ENCODE measurements at places on chromosomes 6 and 20.

DNA sequence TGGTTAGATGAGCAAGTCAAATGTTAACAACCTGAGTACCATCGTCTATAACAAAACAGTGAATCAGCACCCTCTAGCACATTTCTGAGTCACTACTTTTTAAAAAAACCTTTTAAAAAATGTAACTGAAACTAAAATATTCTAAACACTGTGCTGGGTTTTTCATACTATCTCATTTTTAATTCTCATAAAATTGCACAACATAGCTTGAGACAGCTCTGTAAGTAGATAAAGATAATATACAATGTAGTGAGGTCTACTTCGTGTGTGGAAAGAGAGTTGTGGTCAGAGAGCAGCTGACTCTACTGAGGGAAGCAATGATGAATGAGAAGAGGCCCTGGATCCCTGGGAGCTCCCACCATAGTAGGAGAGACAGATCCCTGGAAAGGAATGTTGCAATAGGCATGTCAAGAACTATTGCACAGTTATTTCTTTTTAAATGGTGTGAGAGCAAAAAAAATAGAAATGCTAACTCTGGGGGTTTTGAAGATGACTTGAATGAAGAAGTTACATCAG lies 13.6 kb upstream of the CALHM6 start:
- no peak for DNase-seq

GRCh38 chr20:2822073-2822472 lies 5.9 kb downstream of the TMEM239 start:
- no peak for DNase-seq

- no peak for DNase-seq
Measured at GRCh38 chr6:38531134-38531533, 108.6 kb downstream of the BTBD9 start.

GRCh38 chr6:32298632-32299336 lies 72.9 kb downstream of the TSBP1 start:
- DNase-seq, result no peak

DNA sequence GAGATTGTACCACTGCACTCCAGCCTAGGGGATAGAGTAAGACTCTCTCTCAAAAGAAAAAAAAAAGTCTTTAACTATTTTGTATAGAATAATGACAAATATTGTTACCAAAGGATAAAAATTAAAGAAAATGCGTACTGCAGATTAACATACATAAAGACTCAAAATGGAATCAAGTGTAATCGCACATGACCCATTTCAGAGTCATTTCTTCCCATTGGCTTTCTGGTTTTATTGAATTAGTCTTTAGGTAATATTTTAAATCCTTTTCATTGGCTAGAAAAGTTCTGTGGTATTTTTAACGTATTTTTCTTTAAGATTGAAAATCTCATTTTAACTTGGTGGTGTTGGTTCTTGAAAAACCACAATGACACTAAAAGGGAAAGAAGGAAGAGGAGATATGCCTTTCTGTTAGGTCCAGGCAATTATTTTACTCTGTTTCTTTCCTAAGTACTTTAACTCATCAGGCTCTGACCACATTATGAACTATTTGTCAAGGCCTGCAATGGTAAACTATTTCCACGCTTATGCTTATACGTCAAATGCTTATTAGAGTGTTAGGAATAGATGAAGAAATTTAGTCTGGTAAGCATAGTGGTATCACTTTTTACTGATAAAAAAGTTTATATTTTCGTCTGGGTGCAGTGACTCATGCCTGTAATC lies 52.3 kb downstream of the PLEKHG1 start:
- DNase-seq, result no peak

DNA sequence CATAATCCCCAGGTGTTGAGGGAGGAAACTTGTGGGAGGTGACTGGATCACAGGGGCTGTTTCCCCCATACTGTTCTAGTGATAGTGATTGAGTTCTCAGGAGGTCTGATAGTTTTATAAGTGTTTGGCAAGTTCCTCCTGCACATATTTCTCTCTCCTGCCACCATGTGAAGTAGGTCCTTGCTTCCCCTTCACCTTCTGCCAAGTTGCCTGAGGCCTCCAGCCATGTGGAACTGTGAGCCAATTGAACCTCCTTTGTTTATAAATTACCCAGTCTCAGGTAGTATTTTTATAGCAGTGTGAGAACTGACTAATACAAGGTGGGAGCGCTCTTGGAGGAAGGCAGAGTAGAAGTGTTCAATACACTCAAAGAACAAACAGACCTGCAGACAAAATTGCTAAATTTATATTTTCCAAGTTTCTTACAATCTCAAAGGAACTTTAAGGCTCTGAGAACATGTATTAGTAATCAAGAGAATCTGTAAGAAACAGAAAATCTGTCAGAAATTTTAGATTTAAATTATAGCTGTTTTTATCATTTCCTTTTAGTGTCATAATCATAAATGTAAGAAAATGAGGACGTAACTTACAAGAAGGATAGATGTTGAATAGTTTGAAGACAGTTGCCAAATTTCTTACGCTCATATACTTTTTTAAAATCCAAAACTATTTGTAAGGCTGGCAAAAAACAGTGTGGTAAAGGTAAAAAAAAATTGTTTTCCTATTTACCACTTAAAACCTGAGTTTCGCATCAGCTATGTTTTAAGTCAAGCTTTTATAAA lies 77.7 kb downstream of the ASCC3 start:
- no peak for DNase-seq

GRCh38 chr6:170296423-170296745 lies 5.5 kb upstream of the DLL1 start:
- no peak for DNase-seq

- no peak for DNase-seq
Measured at GRCh38 chr20:44355498-44356352, at the start of gene HNF4A. Gene HNF4A (plus strand): TSS chr20:44355699. CDS start chr20:44355805, 106 bp downstream.

GRCh38 chr6:156934069-156934460 lies 156.9 kb downstream of the ARID1B start:
- no peak for DNase-seq

GRCh38 chr6:63561288-63561687 lies 11.0 kb upstream of the LOC128125822 start:
- DNase-seq, result no peak

GRCh38 chr20:1933465-1933870 lies 38.3 kb downstream of the SIRPA start:
- DNase-seq, result no peak

GRCh38 chr20:31607640-31608250 lies 2.7 kb downstream of the ID1 start:
- DNase-seq, result no peak

DNA sequence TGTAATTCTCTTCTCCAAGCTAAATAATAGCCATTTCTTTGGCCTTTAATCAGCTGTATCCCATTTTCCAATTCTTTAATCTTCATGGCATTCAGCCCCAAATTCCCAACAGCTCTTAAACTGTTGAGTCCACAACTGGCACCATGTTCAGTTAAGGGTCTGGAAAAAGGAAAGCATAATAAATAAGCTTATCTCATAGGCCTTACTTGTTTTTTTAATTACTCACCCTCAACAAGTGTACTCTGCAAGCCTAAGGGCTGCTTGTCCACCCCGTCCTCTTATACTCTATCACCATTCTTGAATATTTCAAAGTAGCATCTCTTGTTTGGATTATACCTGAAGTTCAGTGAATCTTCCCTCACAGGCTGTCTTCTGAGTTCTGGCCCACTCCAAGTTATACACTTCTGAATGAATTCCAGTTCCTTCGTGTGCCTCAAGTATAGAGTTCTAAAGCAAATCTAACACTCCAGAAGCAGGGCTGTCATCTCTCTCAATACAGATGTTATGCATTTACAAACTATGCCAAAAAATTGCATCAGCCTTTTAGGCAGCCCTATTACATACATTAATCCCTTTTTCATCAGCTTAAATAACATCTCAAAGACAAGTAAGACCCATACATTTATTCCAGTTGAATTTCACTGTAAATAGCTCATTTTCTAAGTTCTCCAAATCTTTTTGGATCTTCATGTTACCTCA lies 98.7 kb downstream of the COL21A1 start:
- no peak for DNase-seq

GRCh38 chr6:2542101-2542857 lies 208.4 kb downstream of the MYLK4 start:
- no peak for DNase-seq

GRCh38 chr6:2429460-2429859 lies 184.1 kb upstream of the GMDS start:
- no peak for DNase-seq

- no peak for DNase-seq
Measured at GRCh38 chr6:107811591-107812218, 12.4 kb downstream of the SCML4 start.

DNA sequence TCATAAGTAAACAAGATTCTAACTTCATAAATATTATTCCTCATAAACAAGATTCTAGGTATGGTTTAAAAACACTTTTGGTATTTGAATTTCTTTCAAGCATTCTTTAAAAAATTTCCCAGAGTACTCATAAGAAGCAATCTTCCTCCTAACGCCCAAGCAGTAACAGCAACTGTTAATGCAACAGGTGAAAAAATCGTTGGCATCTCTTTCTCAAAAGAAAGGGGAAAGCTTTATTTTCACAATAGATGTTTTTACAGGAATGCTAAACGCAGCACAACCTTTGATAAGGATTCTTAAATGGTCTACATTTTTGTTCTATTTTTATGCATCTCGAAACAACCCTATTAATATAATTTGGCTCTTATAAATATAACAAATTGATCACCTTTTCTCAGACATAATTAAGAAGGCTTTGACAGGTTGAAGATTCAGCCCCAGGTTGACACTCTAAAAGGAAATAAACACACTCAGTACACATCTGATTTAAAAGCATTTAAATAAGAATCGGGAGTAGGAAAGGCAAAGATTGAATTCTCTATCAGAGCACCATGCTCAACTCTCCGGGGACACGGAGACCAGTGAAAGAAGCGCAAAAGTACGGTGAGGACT lies 634 bp downstream of the AHI1 start:
- DNase-seq, result no peak

DNA sequence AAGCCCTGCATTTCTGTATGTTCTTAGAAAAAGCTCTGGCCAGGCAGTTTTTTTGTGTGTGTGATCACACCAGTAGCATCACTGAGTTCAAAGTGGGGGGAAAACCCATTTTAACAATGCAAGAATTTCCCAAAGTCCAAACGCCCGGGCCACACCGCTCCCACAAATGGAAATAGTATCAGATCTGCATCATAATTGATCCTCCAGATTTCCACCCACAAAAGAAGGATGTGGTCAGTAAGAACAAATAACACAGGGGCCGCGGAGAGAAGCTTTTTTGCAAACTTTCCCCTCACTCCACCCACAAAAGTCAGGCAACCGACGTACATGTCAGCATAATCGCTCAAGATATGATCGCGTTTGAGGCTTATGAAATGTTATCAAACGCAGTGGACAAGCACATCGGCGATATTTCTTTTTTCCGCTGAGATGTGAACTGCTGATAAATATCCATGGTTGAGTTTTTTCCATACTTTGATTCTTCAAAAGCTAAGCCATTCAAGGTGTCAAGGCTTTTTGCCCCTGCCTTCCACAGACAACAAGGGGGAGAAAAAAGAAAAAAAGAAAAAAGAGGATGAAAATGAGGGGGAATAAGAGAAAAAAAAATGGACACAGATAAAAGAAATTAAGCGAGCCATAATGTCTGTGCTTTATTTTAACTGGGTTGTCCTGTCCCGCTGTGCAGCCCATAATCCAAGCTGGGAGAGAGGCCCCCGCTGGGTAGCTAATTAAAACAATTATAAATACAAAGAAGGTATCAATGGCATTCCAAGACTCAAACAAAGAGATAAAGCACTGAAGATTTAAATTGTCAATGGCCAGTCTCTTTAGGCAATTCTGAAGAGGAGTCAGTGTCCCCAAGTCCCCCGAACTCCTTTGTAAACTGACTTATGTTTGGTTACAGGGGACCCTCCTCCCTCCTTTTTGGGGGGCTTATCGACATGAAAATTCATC lies 143.5 kb downstream of the ZFP64 start:
- DNase-seq, result no peak

DNA sequence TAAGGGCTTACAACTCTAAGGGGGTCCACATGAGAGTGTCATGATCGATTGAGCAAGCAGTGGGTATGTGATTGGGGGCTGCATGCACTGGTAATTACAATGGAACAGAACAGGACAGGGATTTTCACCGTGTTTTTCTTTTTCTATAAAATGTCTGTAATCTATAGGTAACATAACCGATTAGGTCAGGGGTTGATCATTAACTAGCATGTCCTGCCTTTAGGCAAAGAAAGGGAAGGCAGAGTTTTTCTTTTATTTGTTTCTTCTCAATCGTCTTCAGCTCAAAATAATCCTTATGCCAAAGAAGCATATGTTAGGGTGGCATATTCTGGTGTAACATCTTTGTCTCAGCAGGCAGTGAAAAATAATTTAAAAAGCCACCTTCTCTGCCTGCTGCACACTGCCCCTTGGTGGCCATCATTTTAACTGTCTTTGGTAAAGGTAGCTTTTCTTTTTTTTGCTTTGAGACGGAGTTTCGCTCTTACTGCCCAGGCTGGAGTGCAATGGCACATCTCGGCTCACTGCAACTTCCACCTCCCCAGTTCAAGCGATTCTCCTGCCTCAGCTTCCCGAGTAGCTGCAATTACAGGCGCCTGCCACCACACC lies 9.7 kb upstream of the CEP43 start:
- no peak for DNase-seq

- no peak for DNase-seq
Measured at GRCh38 chr20:63748934-63749270, 9.3 kb downstream of the SLC2A4RG start.

Measured in stimulated activated CD8-positive, alpha-beta memory T cell treated with anti-CD3 and anti-CD28 coated beads, Interleukin-7, amount 100 ng/mL, for 1 hour (primary cell).